Stimulated activated CD4-positive, alpha-beta T cell treated with anti-CD3 and anti-CD28 coated beads, TNF-alpha, amount 100 ng/mL, for 1 hour (primary cell): ENCODE measurements at places on chromosomes 1 and 21.

- DNase-seq: no peak
Measured at GRCh38 chr1:231679109-231679508, 52.5 kb downstream of the DISC1 start.

GRCh38 chr1:91872559-91873081, 13.3 kb downstream of the TGFBR3 start:
- no peak for DNase-seq

- DNase-seq: no peak
Measured at GRCh38 chr1:187634940-187635339, 806.2 kb downstream of the PLA2G4A start.

- DNase-seq: no peak
Measured at GRCh38 chr1:212915245-212916091, 34.9 kb upstream of the VASH2 start.

GRCh38 chr1:42450061-42450460, 5.8 kb downstream of the ZMYND12 start:
- DNase-seq: no peak

DNA sequence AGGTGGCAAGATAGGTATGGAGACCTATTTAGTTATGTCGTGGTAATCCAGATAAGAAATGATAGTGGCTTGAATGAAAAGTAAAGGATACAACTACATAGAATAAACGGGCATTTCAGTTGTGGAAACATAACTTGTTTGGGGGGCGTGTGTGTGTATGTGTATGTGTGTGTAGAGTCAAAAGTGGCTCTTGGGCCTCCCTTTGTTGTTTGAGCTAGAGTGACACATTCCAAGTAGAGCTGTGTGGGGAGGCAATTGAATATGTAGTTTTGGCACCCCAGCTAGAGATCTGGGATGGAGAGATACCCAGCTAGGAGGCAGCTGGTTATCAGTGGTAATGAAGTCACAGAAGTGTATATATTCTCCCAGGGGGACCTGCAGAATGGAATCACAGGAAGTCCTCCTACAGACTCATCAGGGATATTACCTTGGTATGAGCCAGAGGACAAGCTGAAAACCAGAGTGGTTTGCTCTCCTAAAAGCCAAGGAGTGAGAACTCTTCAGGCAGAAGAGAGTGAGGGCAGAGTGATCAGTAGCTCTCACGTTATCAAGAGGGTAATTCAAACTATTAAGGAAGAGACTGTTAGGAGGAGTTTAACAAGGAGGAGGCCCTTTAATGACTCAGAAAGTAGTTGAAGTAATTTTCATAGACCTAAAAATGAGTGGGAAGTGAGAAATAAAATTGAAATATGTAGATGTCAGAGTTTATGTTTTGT, 5.1 kb downstream of the CR1L start:
- DNase-seq: no peak

GRCh38 chr1:78061825-78062523, 16.2 kb downstream of the GIPC2 start:
- DNase-seq: no peak

DNA sequence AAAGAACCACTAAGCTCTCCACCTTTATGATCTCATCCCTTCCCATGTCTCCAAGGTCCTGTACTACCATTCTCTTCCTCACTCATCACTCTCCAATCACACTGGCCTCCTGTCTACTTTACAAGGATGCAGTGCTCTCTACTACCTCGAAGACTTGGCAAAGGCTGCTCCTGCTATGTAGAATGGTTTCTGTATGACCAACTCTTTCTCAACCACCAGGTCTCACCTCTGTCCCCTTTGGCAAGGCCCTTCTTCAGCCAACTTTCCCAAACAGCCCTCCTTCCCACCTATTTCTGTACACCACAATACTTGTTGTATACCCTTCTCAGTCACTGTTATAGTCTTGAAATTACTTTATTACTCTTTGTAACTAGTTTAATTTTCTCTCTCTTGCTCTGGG, 41.2 kb downstream of the FYB2 start:
- DNase-seq: no peak

GRCh38 chr21:16554503-16554902, 824.7 kb downstream of the USP25 start:
- no peak for DNase-seq

GRCh38 chr1:15256584-15256983, 9.6 kb downstream of the FHAD1 start:
- DNase-seq: no peak

GRCh38 chr1:202143011-202143767, 1.3 kb downstream of the ARL8A start:
- DNase-seq: no peak

- DNase-seq: no peak
Measured at GRCh38 chr21:16514316-16514715, 784.5 kb downstream of the USP25 start.

GRCh38 chr1:183575606-183576005, 14.7 kb downstream of the NCF2 start:
- DNase-seq: no peak

DNA sequence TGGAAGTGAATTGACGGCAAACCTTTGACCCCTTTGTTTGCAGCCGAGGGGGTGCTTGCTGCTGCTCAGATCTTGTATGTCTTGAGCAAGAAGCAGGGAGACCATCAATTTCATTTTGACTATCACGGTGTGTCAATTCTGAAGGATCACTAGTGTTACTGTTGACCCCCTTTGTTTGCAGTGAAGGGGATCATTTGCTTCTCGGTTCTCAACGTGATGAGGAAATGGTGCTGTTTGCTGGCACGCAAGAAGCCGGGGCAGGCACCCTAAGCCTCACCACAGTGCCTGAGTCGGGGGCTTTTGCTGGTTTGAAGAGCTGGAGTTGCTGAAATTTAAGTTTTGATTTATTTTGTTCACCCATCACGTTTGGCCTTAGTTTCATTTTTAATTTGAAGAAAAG, 7.5 kb downstream of the RBM15 start:
- no peak for DNase-seq

- no peak for DNase-seq
Measured at GRCh38 chr21:43736224-43736883, 17.4 kb downstream of the PDXK start.

DNA sequence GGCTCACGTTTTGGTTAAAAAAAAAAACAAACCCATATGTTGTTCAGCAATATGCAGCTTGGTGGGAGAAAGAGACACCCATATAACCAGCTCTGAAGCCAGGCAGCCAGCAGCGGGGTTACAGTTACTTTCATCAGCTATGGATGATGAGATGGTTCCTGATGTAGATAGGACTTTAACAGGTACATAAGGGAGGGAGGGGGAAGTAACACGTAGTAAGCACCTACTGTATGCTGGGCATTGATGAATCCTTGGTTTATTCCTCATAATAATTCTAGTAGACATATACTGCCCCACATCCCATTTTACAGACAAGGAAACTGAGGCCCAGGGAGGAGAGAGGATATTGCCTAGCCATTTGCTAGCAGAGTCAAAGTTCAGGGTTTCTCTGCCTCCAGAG, 2.0 kb downstream of the SLC1A7 start:
- no peak for DNase-seq

GRCh38 chr1:31755850-31756492, 8.2 kb downstream of the ADGRB2 start:
- no peak for DNase-seq

DNA sequence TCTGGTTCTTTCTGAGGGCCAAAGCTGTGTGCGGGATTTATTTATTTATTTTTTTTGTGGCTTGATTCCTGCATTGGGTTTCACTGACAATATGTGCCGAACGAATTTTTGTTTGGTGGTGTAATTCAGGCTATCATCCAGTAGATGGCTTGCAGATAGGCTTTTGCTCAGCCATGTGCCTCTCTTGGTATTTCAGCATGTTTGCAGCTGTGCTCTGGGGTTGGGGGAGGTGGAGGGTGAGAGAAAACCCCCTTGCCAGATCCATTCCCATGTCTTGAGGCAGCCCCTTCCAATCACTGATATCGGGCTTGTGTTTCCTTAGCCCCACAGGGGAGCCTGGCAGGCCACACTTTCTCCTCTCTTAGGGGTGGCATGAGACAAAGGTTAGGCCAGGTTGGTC, 302.4 kb downstream of the PTGER3 start:
- DNase-seq: no peak

GRCh38 chr1:77398152-77398551, 116.3 kb downstream of the AK5 start:
- no peak for DNase-seq

- no peak for DNase-seq
Measured at GRCh38 chr21:34531399-34531798, 19.4 kb upstream of the KCNE1 start.

DNA sequence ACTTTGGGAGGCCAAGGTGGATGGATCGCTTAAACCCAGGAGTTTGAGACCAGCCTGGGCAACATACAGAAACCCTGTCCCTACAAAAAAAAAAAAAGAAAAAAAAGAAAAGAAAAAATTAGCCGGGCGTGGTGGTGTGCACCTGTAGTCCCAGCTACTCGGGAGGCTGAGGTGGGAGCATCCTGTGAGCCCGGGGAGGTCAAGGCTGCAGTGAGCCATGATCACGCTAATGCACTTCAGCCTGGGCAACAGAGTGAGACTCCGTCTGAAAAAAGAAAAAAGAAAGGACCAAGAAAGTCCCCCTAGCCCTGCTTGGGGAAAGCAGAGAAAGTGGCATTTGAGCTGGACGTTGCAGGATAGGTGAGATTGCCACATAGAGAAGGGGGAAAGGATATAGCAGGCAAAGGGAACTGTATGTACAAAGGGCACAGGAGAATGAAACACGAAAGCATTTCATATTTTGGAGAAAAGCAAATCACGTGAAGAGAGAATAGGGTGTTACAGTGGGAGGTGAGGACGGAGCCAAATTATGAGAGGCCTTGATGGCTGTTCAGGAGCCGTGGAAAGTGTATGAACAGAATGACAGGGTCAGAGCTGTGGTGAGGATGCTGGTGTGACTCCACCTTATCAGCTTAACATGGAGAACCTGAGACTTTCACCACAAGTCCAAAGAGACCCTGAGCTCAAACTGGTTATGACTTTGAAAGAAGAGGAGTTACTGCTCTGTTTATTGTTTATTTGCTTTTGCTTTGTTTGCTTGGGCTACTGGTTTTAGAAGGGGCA, 19.5 kb upstream of the LRIG2 start:
- no peak for DNase-seq

GRCh38 chr21:17501107-17502006, 11.5 kb upstream of the CXADR start:
- no peak for DNase-seq

- no peak for DNase-seq
Measured at GRCh38 chr1:191641420-191642260, 516.6 kb upstream of the RGS18 start.

DNA sequence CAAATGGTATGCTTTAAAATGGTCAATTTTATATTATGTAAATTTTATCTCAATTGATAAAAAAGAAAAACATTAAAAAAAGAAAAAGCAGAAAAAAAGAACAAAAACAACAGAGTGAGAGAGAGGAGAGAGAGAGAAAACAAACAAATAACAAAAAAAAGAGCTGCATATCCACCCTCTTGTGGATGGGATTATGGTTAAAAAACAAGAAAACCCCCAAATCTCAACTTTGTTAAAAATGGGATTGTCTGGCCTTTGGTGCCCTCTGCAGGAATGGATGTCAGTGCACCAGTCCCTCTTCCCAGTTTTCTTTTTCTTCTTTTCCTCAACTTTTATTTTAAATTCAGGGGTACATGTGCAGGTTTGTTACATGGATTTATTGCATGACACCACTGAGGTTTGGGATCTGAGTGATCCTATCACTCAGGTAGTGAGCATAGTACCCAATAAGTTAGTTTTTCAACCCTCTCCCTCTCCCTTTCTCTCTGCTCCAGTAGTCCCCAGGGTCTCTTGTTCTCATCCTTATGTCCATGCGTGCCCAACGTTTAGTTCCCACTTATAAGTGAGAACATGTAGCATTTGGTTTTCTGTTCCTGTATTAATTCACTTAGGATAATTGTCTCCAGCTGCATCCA, 28.1 kb downstream of the RNF187 start:
- DNase-seq: no peak

DNA sequence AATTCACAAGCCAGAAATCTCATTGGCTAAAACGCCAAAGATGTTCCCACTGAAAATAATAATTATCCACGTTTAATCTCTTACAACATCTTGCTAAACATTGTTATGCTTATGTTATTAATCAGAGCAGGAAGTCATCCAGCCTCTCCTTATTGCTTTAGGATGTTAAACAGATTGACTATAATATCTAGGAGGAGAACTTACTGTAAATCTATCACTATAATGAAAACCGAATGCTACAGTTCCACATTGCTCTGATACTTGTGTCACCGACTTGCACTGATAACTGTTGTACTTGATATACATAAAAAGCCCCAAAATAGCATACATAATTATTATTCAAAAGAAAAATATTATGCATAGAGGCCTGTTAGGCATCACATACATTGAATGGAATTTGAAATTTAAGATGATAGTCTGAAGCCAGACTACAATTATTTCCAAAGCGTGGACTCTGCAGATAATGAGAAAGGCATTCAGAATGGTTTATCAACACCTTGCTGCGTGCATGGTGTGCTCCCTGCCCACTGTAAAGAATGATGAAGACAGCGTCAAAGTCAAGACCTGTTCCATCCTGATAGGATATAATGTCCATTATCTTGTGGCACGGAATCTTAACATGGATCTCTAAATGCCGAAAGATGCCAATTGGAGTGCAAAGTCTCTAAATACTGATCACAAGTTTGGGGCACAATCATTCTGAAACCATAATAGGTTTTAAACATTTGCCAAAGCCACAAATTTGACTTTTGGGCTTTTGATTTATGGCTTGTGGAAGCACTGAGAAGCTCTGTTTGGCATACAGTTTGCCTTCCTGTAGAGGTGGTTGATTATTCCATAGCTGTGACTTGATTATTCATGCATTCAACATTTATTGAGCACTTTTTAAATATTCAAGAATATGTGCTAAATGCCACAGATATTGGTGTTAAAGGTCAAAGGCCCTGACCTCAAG, 71.3 kb downstream of the CRB1 start:
- no peak for DNase-seq

- DNase-seq: no peak
Measured at GRCh38 chr1:156894001-156894400, 483 bp downstream of the PEAR1 start.

- no peak for DNase-seq
Measured at GRCh38 chr21:33075596-33076195, 5.8 kb downstream of the OLIG1 start.

DNA sequence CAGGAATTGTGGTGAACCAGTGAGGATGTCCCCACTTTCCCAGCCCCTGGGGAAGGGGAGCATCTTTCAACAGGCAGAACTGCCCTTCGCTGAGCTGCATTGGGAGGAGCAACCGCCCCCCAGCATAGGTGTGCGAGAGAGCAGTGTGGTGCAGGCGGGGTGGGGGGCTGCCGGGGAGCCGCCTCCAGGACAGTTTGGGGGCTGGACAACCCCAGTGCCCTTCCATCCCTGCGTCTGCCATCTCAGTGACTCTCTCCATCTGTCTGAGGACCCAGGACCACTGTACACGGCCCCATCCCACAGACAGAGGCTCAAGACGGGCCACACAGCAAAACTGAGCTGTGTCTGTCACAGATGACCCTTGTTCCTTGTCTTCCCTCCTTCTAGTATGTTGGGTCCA, 14.2 kb downstream of the PODN start:
- no peak for DNase-seq

- no peak for DNase-seq
Measured at GRCh38 chr1:207259391-207259790, 62.1 kb upstream of the CD55 start.

- no peak for DNase-seq
Measured at GRCh38 chr1:89688607-89689006, 55.7 kb downstream of the LRRC8C start.

- no peak for DNase-seq
Measured at GRCh38 chr1:157302199-157302497, 164.0 kb upstream of the ETV3 start.
